T-helper 2 cell (primary cell): ENCODE measurements at places on chromosomes 7 and 10.

DNA sequence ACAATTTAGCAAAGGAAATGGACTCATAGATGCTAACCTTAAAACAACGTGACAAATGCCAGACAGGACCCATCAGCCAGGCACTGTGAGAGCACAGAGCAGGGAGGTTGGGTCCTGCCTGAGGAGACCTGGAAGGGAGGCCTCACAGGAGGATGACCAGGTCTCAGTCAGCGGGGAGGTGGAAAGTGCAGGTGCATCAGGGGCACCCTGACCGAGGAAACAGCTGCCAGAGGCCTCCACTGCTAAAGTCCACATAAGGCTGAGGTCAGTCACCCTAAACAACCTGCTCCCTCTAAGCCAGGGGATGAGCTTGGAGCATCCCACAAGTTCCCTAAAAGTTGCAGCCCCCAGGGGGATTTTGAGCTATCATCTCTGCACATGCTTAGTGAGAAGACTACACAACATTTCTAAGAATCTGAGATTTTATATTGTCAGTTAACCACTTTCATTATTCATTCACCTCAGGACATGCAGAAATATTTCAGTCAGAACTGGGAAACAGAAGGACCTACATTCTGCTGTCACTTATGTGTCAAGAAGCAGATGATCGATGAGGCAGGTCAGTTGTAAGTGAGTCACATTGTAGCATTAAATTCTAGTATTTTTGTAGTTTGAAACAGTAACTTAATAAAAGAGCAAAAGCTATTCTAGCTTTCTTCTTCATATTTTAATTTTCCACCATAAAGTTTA lies 157.6 kb upstream of the LANCL2 start:
- DNase-seq = no peak

GRCh38 chr7:99563650-99564049 lies 5.2 kb downstream of the ZNF655 start:
- DNase-seq = no peak

DNA sequence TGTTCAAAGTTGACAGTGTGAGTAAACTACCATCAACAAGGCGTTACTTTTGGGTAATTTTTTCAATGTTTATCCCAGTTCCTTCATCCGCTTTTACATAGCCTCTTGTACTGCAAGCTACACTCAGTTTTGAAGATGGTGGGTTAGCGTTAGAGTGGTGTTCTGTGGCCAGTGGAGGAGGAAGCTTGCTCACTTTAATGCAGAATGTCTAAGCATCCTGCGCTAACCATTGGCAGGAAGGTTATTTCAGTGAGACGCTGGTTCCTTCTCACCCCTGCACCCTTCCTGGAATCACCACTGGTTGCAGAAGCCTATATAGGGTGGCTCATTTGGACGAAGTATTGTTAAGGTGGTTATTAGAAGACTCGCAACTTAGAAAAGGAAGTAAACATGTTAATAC lies 159.1 kb downstream of the CELF2 start:
- DNase-seq = no peak

GRCh38 chr7:112022128-112022527 lies 184.1 kb downstream of the DOCK4 start:
- no peak for DNase-seq

DNA sequence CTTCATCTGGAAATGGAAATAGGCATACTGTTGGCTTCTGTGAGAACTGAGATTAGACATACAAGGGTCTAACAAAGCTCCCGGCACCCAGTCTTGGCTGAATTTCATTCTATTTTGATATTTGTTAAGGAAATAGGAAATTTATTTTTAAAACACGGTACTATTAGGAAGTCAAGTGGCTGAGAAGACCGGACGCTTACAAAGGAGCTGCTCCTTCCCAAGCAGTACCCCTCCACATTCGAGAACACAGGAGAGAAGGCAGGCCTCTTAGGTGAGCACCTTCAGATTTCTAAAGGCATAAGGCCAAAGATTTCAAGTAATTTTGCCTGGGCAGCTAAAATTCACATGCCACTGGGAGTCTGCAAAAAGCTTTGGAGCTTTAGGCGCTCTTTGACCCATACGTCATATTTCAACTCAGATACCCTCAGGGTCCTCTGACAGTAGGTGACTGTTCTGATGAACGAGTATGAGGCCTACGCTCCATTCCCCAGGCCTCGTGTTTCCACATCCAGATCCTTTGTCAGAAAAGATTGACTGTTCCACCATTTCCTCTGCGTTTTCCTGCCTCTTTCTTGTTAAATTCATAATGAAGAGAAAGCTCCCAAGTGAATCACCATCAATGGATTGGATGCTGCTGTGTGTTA lies 17.3 kb downstream of the TRIL start:
- no peak for DNase-seq

DNA sequence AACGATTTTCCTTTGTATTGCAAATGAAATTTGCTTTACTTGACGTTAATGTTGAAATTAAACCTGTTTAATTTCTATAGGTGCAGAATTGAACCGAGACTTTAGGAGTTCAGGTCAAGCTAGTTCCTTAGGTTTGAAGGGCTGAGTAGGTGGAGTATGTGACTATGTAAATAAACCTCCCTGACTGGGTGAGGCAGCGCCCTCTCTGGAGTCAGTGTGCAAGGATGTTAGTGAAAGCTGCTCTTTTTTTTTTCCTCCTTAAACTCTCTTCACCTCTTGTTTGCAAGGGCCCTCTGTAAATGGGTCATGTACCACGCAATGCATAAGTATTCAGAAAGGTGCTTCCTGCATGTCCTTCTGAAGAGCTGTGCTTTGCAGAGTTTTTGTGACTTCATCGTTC lies 33.8 kb downstream of the GALNT17 start:
- DNase-seq = no peak

DNA sequence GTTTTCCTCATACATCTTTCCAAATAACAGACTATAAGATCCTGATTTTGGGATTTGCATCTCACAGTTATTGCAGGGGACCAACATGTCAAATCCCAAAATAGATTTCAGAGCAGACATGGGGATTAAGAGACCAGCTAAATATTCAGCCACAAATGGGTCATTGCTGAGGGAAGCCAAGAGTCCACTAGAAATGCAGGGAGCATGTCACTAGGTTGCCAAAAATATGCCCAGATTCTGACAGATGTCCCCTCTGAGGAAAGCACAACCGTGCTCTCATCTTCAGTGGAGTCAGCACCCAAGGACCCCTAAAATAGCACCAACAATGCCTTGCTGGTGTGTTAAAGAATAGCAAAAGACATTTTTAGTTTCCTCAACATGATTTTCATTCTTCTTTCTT lies 56.2 kb upstream of the AGK start:
- no peak for DNase-seq

DNA sequence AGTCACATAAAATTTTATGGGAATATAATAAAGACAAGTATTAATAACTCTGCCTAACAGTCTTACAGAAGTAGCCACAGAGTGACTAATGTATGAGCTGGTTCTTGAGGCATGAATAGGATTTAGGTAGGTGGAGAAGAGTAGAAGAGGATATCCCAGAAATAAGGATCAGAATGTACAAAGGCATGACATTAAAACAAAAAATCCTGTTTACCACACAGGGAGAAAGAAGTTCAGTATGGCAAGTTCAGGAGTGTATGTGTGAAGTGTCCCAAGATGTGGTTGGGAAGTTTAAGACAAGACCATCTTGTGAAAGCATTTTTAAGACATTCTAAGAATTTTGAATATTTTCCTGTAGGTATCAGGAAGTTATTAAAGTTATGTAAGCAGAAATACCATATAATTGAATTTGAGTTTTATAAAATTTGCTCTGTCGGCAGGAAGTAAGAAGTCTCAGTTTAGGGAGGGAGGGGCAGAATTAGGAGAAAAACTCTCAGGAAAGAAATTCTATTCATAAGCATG lies 64.7 kb upstream of the CAV2 start:
- no peak for DNase-seq

DNA sequence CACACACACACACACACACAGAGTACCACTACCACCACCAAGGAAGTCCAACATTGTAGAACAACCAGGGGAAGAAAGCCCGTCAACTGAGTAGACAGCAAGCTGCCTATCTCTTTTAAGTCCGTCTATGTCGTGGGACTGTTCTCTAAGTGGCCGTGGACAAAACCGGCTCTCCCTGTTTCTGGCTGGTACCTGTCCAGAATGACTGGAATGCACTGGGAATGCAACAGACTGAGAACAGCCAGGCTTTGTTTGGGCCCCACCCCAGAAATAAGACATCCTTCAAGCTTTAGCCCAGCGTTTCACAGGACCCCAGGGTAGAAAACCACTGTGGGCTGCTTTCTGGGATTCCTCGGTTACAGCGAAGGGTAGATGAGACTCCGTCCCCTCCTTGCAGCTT lies 203.6 kb downstream of the TCERG1L start:
- no peak for DNase-seq

GRCh38 chr7:84492098-84493034 lies 297.8 kb upstream of the SEMA3A start:
- no peak for DNase-seq

DNA sequence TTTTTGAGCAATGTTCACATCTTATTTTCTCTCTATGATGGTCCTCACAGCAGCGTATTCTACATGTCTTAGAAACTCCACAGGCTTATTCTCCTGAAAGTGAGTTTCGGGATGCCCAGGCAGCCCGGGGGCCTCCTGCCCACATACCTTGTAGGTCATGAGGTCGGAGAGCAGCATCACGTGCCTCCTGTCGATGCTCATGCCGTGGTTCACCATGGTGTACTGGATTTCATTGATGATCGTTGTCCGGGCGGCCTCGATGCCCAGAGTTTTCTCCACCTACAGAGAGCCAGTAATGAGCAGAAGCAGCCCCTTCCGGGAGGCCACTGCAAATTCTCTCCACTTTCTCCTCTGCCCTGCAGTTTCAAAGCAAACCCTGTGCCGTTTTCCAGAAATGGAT lies 48.0 kb downstream of the POLR3A start:
- no peak for DNase-seq

DNA sequence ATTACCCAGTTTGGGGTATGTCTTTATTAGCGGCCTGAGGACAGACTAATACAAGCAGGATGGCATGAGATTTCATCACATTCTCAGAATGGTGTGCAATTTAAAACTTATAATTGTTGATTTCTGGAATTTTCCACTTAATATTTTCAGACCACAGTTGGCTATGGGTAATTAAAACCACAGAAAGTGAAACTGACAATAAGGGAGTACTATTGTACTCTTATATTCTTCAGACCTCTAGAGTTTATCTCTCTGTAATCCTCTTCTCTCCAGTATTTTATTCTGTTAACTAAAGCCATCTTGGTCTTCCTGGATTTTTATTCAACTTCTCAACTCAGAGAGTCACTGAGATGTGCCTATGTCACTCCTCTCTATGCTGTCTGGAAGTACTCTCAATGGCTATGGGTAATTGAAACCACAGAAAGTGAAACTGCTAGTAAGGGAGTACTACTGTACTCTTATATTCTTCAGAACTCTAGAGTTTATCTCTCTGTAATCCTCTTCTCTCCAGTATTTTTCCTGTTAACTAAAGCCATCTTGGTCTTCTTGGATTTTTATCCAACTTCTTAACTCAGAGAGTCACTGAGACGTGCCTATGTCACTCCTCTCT lies 118.3 kb downstream of the PPP1R17 start:
- DNase-seq = no peak

DNA sequence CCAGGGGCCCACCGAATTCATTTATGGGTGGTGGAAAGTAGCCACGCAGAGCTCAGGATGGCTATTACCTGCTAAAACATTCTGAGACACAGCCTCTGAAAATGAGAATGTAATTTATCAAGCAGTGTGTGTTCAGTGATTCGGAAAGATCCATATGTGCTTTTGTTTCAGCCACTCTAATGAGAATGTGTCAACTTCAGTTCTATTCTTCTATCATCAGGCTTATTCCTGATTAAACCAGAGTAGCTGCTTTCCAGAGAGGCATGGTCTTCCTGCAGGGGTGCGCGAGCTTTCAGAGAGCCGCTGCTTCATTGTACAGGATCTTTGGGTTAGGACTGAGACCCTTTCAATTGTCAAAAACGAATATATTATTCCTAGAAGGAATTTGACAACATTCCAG lies 167.6 kb downstream of the OTUD1 start:
- DNase-seq = no peak

DNA sequence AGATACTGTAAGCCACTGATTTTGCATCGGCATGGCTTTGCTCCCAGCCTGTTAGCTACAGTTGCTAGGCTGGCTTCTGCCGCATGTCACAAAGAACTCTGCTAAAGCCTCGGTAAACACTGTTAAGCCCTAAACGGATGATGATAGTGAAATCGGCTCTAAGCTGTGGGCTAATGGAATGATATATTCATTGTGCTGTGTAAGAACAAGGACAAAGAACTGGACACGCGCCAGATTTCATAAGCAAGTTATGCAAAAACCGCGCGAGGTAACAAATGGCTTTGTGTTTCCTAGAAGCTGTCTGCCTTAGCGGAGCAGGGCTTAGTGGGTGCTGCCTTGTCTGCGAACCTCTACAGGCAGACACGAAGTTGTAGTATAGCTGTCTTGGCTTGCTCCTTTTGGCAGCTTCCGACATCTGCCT lies 331.3 kb upstream of the COBL start:
- DNase-seq = no peak

- DNase-seq = no peak
Observed at GRCh38 chr10:79189181-79189580, 120.4 kb downstream of the ZMIZ1 start.

GRCh38 chr7:108071551-108071950 lies 58.6 kb downstream of the LAMB4 start:
- no peak for DNase-seq

DNA sequence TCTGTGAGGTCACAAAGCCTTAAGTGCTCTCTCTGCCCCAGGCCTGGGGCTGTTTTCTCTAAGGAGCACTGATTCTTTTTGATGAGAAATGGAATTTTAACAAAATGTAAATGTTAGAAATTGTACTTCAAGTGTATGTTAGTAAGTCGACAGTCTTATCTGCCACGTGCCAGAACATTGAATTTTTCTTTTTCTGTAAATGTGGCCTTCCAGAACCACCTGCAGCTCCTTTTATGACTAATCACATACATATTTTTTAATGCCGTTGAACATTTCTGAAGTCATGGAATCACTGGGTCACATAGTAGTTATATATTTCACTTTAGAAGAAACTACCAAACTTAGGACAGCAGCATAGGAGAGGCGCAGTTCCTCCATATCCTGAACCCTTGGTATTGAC lies 38.0 kb downstream of the UBE3C start:
- DNase-seq = no peak

DNA sequence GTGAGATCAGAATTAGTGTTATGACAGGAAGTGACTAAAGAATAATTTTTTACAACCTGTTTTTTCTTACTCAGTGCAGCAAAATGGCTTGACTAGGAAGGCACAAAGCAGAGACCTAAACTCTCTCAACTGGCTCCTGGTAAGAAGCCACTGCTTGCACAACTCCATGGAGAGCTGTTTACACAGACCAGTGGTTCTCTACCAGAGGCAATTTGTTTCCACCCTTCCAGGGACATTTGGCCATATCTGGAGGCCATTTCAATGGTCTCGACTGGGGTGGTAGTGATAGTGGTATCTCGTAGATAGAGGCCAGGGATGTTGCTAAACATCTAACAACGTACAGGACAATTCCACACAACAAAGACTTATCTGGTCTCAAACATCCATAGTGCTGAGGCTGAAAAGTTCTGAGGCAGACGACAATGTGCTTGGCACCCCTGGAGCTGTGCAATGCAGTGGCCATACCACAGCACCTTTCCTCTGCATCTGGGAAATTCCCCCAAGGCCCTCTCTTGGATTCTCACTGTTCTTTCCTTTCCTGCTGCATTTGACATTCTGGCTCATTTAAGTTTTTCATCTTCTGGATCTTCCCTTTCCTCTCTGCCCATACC lies 105.4 kb upstream of the LAMB4 start:
- DNase-seq = no peak

- DNase-seq = no peak
Observed at GRCh38 chr10:63071145-63071544, 62.0 kb upstream of the NRBF2 start.
